ENCODE measurements at places on chromosomes 16 and 17. TPM values are rescaled to one million over a fixed set of nuclear protein-coding genes. Genes with fewer than 3 reads are reported as not detected.

DNA sequence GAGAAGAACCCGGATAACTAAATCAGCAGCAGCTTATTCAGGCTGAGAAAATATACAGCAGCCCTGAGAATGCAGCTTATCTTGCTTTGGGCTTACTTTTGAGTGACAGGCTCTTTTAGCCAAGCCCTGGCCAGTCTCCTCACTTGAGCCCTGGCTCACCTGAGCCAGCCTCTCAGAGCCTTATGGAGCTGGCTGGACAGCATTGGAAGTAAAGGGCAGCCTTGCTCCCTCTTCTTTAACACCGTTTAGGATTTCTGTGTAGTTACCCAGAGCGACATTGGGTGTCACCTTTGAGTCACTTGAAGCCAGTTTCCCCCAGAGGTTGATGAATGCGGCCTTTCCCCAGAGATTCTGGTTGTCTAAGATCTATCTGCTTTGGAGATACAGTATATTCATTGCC is 7.7 kb upstream of the NPIPB2 start:
- H3K4me3 ChIP-seq = no peak overlapping the region
- no peak overlapping the region for H3K27ac ChIP-seq
- DNase-seq = peak; percentile 61
- no peaks in the 10 kb centered on the region for H3K4me1 ChIP-seq
- H3K36me3 ChIP-seq = no peaks in the 10 kb centered on the region
- no peaks in the 10 kb centered on the region for H3K27me3 ChIP-seq

DNA sequence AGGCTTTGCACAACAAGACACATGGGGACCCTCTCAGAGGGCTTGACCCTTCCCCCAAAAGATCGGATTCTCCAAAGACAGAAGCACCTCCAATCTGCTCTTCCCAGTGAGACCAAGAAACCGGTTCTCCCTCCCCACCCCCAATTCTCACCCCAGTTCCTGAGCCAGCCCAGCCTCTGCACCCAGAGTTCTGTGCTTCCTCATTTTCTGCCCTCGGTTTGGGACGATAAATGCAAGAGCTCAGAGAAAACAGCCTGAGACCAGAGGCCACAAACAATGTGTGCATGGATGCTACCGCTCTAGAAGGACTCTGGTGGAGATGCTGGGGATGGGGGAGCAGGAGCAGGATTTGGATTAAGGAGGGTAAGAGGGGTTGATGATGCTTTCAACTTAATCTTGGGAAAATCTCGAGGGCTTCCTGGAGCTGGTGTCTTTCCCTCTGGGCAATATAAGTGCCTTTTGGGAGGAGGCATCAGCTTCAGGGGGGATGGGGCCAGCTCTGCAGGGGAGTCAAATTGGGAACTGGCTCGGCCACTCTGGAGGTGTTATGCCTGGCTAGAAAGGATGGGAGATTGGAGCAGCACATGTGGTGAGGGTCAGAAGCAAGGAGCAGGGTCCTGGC is 6.0 kb downstream of the KRT15 start:
- H3K27ac ChIP-seq = no peak overlapping the region
- H3K4me1 ChIP-seq = no peaks in the 10 kb centered on the region
- H3K4me3 ChIP-seq = no peak overlapping the region
- DNase-seq = no peak

DNA sequence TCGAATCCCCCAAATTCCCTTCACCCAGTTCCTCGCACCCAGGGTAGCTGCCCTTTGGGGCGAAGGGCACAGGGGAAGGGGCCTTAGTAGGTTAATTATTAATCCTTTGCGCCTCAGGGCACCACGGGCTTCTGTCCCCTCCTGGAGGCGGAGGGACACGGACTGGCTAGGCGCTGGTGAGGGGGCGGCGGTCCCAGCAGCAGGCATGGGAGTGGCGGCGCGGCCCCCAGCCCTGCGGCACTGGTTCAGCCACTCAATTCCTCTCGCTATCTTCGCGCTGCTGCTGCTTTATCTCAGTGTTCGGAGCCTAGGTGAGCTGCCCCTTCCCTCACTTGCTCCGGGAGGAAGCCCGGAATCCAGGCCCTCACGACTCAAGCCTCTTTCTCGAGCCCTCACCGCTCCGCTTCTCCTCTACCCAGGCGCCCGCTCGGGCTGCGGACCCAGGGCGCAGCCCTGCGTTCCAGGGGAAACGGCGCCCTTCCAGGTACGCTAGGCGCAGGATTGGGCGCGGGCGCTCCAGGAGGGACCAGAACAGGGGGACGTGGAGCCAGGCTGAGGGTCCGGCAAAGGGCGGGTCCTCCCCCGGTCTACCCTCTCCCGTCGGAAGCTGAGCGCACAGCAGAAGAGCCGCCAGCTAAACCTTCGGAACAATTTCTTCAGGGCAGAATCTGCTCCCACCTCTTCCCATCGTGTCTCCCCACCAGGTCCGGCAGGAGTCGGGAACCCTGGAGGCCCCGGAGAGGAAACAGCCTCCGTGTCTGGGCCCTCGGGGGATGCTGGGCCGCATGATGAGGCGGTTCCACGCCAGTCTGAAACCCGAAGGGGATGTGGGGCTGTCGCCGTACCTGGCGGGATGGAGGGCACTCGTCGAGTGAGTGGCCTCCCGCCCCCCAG is at the start of gene GLTPD2:
Gene GLTPD2, plus strand, starts transcription at position 158 of the 894 bp plus-strand sequence. Its CDS starts 48 bp downstream, at position 206.
- peaks cover 53% of the 10 kb centered on the region for H3K4me1 ChIP-seq
- no peaks in the 10 kb centered on the region for H3K36me3 ChIP-seq
- DNase-seq = no peak
- peaks cover 31% of the 10 kb centered on the region for H3K27me3 ChIP-seq
- H3K4me3 ChIP-seq = peak within 1 kb of the TSS; percentile 69

- peak overlapping the region; percentile 66 for H3K4me3 ChIP-seq
- H3K4me1 ChIP-seq = peaks cover 23% of the 10 kb centered on the region
- DNase-seq = peak; percentile 30
- no peaks in the 10 kb centered on the region for H3K36me3 ChIP-seq
Measured at GRCh38 chr17:35449371-35449931, 885 bp upstream of the SLFN13 start.

The HSD17B2 gene
- not detected for total RNA-seq

The PITPNM3 gene
- total RNA-seq = 13.4 TPM
